Muscle of arm (tissue), 14 donors: ENCODE measurements at places on chromosomes 3 and 15.

DNA sequence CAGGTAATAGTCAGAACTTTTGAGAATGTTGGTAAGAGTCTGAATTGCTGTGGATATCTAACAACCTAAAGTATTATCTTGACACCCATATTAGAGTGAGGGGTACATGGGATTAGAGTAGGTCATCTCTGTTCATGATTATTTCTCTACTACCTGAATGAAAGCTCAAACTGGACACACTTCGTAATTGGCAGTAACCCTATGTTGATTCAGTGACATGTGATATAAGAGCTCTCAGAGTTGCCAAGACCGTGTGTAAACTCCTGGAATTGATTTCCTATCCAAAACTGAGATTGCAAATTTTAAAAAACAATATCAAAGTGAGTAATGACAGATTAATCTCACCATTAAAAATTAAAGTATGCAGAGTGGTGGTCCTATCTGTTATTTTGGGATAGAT lies 214.8 kb upstream of the ARHGEF26 start:
- DNase-seq: no peak

DNA sequence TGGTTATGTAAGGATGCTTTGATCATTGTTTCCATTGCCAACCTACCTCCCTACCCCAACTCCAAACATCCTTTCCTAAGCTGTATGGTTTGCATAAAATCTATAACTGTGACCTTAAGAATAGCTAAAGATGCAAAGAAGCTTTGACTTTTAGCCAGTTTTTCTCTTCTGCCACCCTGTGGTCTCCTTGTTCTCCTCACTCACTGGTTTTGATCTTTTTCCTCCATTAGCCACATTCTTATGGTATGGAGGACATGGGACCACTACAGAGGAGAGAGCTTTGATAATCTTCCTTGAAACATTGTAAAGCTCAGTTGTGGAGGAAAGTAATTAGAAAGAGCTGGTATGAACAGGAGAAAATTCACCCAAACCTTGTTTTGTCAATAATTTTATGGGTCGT lies 115.9 kb downstream of the NEK11 start:
- no peak for DNase-seq

DNA sequence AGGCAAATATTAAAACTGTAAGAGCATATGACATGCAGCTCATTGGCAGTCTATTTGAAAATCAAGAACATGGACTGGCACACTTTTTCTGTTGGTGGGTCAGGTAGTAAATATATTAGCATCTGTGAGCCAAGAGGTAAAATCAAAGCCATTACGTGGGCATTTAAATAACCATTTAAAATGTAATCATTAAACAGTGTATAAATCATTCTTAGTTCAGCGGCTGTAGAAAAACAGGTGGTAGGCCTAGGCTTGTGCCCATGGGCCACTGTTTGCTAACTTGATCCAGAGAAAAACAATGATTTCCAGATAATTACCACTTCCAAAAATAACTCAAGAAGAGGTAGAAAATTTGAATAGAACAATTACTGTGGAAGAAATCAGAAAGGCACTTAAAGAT lies 105.1 kb downstream of the CHST2 start:
- DNase-seq: no peak

GRCh38 chr3:12175844-12176453 lies 17.2 kb upstream of the TIMP4 start:
- peak; percentile 58 for DNase-seq

DNA sequence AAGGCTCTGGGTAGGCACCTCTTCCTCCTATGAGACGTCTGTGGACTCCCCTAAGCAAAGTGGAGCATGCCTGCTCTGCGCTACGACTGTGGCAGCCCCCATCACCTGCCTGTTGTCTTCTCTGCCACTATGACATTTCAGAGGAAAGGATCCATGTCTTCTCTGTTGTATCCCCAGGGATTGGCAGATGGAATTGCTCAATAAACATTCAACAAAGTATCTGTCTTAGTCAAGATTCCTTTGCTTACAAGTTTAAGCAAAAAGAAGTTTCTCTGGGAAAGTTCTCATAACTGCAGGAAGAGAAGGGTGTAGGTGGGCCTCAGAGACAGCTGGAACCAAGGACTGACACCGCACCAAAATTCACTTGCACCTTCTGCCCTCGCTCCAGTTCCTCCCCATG lies 34.3 kb downstream of the AMOTL2 start:
- DNase-seq: no peak

GRCh38 chr3:168094877-168095610 lies 680 bp downstream of the GOLIM4 start:
- peak; percentile 66 for DNase-seq

DNA sequence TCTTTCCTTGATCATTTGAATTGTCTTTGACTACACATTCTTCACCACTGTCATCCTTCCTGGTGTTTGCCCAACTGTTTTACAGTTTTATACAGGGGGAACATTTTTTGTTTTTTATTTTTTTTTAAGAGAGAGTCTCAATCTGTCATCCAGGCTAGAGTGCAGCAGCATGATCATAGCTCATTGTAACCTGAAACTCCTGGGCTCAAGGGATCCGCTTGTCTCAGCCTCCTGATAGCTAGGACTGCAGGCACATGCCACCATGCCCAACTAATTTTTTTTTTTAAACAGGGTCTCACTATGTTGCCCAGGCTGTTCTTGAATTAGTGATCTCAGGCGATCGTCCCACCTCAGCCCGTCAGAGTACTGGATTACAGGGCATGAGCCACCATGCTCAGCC lies 222.6 kb downstream of the BBX start:
- DNase-seq: no peak

- DNase-seq: no peak
Measured at GRCh38 chr15:78658823-78659222, 17.8 kb upstream of the CHRNB4 start.

- DNase-seq: peak; percentile 46
Measured at GRCh38 chr15:58932710-58933280, 684 bp downstream of the SLTM start.

DNA sequence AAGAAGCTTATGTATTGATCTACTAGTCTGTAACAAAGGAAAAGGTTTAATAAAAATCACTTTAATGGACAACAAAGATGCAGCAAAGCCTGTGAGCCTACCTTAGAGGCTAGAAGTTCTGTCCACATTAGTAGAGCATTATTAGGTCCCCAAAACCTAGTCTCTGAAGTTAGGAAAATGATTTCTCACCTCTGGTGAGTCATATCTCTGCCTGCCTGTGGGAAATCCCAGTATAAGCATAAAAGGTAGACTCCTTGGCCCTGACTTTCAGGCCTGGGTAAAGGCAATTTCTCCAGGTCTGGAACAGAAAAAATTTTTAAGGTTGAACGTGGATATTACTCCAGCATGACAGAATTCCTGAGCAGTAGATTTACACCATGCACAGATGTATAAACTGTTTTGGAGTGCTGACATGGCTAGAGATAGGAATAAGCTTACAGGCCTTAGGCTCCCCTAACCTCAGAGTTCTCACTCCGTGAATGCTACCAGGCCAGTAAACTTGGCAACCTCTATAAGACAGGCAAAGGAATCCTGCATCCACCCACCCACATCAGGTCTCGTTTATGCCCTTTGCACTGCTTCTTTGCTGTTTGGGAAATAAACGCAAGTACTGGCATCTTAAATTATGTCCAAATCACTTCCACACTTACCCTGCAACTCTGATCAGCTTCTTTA lies 104.1 kb downstream of the SERPINI1 start:
- DNase-seq: no peak

DNA sequence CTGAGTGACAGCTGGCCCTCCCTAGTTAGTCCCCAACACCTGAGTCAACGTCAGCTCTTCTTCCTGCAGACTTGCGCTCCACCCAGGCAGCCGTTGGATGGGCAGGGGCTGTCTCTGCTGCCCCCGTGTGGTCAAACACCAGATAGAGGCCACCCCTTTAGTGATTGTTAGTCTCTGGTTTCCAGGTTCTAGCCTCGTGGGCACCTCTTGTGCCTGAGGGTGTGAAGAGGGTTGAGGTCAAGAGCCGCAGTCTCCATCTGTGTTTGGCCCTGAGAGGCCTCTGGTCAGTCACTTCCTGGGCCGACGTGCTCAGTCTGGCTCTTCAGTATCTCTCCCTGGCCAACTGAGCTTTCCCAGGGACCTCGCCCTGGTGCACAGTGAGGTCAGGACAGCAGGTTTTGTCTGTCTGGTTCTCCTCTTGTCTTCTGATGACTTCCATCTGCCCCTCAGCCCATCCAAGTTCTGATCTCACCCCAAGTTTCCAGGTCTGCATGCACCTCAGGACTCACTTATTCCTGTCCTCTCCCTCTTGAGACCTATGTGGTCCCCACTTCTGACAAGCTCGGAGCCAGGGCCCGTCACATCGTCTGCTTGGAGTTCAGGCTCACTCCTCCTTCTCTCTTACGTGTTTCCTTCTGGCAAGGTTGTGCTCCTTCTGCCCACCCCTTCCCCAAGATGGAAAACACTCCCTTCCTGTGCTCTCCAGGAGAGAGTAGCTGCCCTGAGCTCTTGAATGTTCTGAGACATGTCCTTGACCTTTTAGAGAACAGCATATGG lies 20.9 kb downstream of the CD276 start:
- peak; percentile 53 for DNase-seq

GRCh38 chr3:64686446-64686908 lies 1.3 kb downstream of the ADAMTS9 start:
- DNase-seq: no peak

DNA sequence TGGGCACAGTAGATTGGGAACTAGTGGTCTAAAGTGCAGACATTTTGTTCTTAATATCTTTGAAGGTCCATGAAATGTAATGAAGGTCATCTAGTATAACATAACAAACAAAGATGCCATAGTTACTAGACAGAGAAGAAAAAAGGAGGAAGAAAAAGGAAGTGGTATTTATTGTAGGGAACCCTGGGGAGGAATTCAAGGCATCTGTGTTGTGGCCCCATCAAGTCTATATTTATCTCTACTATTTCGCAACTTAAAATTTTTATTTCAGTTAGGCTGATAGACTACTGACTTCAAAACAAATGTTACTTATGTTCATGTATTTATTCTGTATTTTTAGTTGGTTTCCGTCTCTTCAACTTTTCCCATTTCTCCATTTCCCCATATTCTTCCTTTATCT lies 48.9 kb upstream of the ZDHHC23 start:
- DNase-seq: no peak

DNA sequence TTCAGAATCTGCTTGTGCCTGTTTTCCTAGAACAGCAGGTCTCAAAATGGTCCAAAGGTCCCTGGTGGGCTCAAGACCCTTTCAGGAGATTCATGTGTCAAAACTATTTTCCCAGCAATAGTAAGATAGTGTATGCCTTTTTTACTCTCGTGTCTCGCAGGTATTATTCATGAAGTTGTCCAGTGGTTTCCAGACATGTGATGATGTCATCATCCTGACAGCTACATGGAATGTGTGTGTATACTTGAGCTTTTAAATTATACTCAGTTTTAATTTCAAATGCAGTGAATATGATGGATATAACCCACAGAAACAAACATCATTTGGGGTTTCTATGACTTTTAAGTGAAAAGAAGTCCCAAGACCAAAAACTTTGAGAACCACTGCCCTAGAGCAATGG lies 288.6 kb downstream of the NTRK3 start:
- no peak for DNase-seq

GRCh38 chr3:171847133-171847532 lies 4.0 kb downstream of the TMEM212 start:
- DNase-seq: no peak

- no peak for DNase-seq
Measured at GRCh38 chr3:36477655-36478054, 97.4 kb downstream of the STAC start.

DNA sequence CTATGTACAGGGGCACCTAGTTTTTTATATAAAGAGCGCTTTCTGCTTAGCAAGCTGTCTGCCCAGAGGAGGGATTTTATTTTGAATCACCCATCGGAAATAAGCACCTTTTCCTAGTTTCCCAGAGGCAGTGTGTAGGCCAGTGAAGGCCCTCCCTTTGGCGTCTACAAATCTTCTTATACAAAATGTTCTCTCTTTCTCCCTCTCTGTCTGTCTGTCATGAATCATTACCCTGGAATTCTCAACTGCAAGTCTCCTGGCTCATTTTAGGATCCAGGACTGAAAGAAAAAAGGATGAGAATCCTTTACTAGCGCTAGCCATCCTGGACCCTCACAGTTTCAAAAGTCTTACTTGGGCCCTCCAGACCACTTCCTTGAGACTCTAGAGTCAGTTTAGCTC lies 728.1 kb downstream of the OTOL1 start:
- DNase-seq: no peak
